OCI-LY7 (cell line): ENCODE measurements at places on chromosomes 13 and 19.

DNA sequence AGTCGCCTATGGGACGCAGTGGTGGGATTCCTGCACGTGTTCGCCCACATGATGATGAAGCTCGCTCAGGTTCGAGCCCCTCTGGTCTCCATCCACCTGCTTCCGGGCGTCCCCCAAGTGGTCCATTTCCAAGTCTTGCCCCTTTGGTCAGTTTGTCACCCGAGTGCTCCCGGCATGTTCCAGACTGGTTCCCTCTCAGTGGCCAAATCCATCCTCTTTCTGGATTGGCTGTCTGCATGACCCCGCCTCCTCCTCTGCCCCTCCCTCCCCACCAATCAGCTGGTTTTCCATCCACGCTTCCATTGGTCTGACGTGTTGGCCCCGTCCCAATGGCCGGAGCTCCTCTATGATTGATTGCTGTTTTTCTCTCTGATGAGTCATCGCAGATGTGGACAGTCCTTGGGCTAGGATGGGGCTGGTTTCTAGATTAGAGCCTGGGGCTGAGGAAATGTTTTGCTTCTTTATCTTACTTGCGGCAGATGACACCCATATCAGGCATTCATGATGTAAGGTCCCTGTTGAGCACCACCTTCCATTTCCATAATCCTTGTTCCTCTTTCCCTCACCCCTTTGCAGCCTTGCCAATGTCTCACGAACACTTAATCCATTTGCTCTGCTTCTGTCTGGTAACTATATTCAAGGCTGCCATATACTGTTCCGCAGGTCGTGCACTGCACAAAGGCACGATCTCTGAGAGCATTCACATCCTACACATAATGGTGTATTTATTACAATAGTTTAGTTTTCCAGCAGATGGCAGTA, 73.8 kb downstream of the MAP4K1 start:
- DNase-seq = peak; percentile 59

GRCh38 chr13:35961461-35962220, 169.5 kb downstream of the DCLK1 start:
- no peak for DNase-seq

DNA sequence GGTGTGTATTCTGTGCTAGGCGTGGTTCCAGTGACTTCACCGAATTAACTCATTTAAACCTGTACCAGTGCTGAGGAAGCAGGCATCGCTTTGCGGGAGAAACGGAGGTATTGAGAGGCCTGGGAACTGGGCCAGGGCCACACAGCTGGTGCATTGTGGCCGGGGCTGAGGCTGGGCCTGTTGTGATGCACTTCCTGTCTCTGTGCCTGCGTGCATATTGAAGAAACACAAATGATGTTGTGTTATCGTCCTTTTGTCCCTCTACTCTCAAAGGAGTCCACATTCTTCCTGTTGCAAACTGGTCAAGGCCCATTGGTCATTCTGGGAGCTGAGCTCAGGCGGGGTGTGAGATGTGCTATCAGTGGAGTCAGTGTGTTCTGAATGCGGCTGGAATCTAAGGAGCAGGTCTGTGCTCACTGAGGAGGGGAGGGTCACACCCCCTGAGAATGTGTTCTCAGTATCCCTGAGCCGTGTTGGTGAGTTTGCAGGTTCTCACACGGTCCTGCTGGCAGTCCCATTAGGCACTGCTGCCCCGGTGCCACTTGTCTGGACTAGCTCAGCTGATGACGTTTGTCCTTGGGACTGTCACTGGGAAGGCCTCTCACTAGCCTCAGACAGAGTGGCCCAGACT, 62.1 kb downstream of the ARHGEF7 start:
- no peak for DNase-seq

DNA sequence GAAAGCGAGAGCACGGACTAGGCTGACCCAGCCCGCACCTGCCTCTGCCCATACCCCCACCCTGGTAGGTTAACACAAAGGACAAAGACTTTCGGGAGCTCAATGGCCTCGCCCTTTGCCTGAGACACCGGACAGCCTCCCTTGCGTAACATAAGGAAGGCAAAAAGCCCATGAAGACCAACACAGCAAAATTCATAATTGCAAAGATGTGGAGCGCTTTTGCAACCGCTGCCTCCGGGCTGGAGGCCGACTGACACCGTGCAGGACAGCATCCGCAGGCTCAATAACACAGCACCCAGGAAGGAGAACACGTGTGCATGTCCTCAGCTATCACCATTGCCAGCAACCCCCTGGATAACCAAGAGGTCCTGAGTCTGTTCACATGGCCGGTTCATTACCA, 15.4 kb downstream of the LILRA1 start:
- DNase-seq = no peak

GRCh38 chr19:40716031-40716481, 630 bp downstream of the COQ8B start:
- peak; percentile 46 for DNase-seq

- no peak for DNase-seq
These were observed 112.1 kb downstream of the LACC1 start for GRCh38 chr13:43991773-43992201.

DNA sequence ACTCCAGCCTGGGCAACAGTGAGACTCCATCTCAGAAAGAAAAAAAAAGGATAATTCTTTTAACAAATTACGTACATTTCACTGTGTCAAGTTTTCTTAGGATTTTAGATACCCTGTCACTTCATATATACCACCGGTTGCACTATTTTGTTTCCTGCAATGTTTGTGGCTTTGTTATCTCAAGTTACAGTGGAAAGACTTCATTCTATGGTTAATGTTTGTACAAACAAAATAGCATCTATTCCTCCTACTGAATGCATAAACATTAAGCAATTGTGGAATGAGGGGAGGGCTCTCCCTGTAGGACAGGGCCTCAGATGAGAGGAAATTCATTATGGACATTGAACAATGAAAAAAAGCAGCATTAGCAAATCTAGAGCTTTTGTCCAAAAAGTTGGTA, 120.1 kb downstream of the DNAJC3 start:
- DNase-seq = no peak

GRCh38 chr13:109900741-109901140, 114.4 kb upstream of the IRS2 start:
- DNase-seq = no peak

DNA sequence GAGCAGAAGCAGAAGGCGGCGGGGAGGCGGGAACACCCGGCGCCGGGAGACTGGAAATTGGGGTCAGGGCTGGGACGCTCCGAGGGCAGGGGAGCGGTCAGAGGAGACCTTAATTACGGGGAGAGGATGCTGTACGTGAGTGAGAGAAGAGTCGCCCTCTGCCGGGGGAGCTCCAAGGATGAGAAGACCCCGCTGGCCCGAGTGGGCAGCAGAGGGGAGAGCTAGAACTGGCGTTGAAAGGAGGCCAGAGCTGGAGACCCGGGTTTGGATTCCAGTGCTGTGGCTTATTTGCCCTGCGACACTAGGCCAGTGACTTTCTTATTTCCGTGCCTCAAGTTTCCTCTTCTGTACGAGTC, 536 bp downstream of the FAM32A start:
- peak; percentile 70 for DNase-seq

- DNase-seq = no peak
These were observed 4.6 kb upstream of the PRKCG start for GRCh38 chr19:53877361-53877766.

- DNase-seq = no peak
These were observed 492.5 kb upstream of the GPC6 start for GRCh38 chr13:92734068-92734467.

GRCh38 chr19:46387713-46388130, 25.6 kb downstream of the CCDC8 start:
- no peak for DNase-seq

DNA sequence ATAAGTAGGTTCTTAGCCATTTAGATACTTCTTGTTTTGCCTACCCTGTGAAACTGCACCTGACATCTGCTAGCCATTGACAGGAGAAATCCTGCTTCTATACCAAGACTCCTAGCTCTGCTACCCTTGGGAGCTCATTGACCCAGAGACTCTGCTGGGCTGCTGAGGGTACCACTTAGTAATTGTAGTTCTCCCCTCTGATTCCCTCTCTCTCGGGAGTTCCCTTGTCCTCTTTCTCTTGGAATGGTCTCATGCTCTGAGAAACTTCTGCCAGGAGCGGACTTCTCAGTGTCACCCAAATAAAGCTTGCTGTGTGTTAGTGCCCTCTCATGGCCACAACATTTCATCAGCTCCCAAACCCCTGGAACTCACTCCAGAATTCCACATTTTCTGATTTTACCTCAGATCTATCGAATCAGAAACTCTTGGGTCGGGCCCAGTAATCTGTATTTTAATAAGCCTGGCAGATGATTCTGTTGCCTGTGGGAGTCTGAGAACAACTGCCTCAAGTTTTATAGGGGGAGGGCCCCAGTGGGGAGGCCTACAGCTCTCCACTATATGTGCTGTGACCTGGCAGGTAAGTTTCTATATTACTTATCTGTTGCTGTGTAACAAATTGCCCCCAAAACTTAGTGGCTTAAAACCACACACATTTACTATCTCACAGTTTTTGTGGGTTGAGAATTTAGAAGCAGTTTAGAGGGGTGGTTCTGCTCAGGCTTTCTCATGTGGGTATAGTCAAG, 221.1 kb downstream of the TDRD3 start:
- no peak for DNase-seq

DNA sequence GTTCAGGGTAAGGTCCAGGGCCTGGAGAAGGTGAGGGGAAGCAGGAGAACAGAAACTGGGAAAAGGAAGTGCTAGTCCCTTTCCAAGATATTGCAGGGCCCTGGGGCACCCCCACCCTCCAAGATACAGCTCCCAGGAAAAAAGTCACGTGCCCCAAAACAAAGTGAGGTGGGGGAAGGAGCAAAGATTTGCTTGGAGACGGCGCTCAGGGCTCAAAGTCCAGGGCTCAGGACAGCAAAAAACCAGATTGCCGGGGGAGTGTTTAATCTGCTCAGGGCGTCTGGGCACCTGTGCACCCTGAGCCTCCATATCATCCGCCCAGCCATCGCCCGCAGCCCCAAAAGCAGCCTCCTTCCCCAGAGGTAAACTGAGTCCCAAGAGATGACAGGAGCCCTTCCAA, 6.3 kb downstream of the SMIM24 start:
- DNase-seq = no peak

DNA sequence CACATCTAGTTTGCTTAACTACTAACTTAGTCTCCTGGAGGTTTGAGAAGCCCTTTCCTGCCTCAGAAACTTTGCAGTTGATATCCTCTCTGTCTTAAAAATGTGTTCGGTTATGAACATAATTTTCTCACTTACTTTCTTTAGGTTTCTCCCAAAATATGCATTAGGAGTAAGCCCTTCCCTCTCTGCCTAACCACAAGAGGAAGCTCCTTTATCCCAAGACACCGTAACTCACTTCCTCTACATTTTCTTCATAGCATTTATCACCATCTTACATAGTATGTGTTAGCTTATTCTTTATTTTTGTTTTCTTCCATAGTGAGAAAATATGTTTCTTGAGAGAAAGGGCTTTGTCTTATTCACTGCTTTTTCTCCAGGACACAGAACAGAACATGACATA, 952.5 kb upstream of the ATXN8OS start:
- no peak for DNase-seq

DNA sequence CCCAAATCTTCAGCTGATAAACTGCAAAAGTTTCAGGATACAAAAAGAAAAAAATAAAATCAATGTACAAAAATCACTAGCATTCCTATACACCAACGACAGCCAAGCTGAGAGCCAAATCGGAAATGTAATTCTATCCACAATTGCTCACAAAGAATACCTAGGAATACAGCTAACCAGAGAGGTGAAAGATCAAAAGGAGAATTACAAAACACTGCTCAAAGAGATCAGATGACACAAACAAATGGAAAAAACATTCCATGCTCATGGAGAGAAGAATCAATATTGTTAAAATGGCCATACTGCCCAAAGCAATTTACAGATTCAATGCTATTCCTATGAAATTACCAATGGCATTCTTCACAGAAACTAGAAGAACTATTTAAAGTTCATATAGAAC, 29.5 kb downstream of the NLRP11 start:
- DNase-seq = no peak

DNA sequence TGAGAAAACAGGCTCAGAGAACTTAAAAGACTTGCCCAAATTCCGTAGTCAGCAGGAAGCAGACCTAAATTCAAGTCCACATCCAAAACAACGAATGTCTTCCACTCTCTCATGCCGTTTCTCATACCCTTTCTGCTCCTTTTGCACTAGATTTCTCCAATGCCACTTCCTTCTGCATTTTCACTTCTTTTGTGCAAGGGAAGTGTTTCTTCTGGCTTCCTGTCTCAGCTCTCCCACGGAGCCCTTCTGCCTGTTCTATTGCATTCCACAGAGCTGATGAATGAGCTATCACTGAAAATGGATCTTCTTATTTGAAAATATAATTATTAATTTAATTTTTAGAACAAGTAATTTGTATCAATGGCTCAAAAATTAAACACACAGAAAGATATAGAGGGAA, 56.1 kb upstream of the STK24 start:
- DNase-seq = no peak

DNA sequence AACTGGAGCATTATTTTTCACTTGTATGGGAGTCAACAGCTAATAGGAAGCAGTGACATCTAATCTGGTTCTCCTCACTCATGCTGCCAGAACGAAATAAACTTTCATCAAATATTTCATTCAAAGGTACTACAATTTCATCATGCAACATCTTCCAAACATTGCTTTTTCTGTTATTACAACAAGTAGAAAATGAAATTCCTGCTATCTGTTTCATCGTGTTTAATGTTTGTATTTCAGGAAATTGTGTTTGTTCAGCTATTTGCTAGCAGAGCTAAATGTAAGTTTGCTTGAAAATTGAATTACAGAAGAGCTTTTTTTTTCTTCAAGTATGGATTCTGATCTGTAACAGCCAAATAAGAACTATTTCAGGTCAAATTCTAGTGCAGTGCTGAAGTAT, 90.1 kb downstream of the SLITRK6 start:
- DNase-seq = no peak
